ENCODE measurements at places on chromosomes 16 and 17.

GRCh38 chr17:48179071-48179945, 71.7 kb downstream of the SNX11 start:
- no peak for DNase-seq

DNA sequence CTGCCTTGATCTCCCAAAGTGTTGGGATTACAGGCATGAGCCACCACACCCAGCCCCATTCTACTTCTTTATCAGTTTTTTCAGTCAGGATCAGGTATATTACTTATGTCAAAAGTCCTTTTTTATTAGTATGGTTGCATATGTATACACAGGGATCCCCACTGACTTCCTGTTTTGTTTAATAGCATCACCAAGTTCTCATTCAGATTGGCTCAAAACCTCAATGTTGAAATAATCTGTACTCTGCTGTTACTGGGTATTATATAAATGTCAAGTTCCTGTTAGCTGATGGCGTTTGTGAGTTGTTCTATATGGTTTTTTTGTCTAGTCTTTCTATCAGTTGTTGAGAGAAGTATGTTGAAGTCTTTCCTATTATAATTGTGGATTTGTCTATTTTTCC, 168.5 kb downstream of the BCAS3 start:
- DNase-seq: no peak

- no peak for DNase-seq
Observed at GRCh38 chr17:41480136-41480535, 815 bp downstream of the KRT35 start.

DNA sequence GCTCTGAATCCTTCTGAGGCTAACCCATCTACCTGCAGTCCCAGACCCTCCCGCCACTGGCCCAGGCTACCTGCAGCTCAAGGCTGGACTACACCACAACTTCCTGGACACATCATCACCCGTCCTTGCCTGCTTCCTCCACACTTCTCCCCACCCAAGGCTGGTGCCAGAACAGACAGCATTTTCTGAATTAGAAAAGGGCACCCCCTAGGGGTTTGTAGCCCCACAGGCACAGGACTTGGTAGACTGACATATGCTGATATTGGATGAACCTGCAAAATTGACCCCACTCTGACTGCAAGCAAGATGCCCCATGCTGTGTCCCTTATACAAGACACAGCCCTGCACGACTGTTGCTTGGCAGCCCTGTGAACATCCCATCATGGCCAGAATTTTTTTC, 271.5 kb upstream of the C16orf82 start:
- DNase-seq: peak; percentile 2

GRCh38 chr16:3793161-3793576, 75.8 kb upstream of the TRAP1 start:
- no peak for DNase-seq

Measured in stimulated activated CD4-positive, alpha-beta T cell treated with anti-CD3 and anti-CD28 coated beads, Interleukin-12 subunit alpha, Interleukin-12 subunit beta, amount 100 ng/mL, for 4 hours (primary cell).